Hematopoietic multipotent progenitor cell treated with erythropoietin and hydrocortisone succinate and interleukin-3 and kit ligand, for 4 days (in vitro differentiated cells): ENCODE measurements at places on chromosomes 13 and 19.

DNA sequence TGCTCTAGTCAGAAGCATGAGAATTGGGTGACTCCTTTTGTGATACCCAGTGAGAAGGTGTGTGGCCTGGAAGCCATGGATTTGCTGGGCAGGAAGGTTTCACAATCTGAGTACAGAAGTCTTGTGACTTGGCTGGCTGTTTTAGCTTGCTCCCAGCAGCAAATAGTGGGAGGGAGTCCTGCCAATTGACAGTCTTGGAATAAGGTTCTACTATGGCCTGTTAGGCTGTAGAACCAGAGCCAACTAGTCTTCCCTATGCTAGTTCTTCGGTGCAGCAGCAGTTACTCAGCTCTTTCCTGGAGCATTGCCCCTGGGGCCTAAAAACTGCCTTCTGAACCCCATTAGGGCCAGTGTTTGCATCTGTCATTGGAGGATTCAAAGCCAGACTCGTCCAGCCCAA is 1935.4 kb upstream of the PCDH20 start:
- DNase-seq, result no peak

GRCh38 chr13:102598061-102598460 is 1.3 kb downstream of the TPP2 start:
- DNase-seq, result peak; percentile 19

DNA sequence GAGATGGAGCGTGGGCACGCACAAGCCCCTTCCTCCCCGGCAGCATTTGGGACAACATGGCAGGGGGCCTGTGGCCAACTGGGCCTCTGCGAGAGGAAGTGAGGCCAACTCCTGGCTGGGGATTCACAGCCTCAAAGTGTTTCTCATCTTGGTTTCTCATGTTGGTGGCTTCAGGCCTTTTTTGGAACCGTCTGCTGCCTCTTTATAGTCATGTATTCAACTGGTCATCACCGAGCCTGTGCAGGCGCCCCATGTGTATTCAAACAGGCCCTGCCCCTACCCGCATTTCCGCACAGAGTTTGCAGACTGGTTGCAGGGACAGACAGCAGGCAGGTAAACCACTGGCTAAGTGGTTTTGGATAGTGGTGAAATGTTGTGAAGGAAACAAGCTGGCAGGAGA is 17.3 kb upstream of the RELB start:
- DNase-seq, result no peak

DNA sequence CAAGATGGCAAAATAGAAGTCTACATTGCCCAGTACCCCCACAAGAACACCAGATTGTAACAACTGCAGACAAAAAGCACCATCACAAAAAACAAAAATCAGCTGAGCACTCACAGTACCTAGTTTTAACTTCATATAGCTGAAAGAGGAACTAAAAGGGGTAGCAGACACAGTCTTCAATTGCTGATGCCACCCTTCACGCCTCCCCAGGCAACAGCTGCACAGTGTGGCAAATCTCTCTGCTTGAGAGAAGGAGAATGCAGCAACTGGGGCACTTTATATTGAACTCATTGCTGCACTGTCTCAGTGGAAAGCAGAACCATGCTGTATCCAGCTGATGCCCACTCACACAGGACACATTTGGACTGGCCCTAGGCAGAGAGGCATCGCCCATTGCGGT is 2714.5 kb upstream of the PCDH20 start:
- peak; percentile 4 for DNase-seq

DNA sequence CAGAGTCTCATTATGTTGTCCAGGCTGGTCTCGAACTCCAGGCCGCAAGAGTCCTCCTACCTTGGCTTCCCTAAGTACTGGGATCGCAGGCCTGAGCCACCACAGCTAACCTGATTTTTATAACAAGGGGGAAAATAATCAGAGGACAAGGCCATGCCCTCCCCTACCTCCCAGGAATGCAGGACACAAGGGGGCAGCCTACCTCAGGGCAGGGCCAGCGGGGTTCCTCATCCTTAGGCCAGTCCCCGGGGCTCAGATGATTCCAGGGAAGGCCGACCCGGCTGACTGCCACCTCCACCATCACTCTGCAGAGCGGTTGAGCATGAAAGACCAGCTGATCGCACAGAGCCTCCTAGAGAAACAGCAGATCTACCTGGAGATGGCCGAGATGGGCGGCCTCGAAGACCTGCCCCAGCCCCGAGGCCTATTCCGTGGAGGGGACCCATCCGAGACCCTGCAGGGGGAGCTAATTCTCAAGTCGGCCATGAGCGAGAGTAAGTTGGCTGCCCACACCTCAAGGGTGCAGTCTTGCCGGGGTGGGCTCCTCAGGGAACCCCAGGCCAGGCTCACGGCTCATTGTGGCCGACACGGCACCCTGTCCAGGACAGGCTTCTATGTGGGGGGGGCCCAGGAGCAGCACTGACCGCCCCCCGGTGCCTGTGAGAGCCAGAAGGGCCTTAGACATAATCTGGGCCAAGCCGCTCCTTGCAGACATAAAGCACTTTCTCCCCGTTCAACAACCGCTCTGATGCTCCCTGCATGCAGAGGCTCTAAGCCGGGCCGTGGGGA is 26.8 kb downstream of the PEX11G start:
- DNase-seq, result no peak
